ENCODE measurements at places on chromosomes 2 and 18.

DNA sequence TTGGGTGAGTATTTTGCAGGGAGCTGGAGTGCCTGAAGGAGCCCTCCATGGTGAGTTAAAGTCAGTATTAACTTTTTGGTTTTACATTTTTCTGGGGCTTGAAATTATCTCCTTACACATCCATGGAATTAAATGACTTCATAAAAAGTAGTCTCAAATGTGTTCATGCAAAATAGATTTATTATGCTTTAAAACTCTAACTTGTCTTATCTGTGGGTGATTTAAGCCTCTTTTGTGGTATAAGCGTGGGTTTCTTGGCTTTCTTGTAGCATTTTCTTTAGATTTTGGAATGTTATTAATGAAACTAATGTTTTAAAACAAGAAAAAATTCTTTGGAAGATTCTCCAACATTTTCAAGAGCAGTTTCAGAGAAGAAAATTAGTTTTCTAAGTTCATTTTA, 27.8 kb downstream of the NABP1 start:
- no peak for DNase-seq

DNA sequence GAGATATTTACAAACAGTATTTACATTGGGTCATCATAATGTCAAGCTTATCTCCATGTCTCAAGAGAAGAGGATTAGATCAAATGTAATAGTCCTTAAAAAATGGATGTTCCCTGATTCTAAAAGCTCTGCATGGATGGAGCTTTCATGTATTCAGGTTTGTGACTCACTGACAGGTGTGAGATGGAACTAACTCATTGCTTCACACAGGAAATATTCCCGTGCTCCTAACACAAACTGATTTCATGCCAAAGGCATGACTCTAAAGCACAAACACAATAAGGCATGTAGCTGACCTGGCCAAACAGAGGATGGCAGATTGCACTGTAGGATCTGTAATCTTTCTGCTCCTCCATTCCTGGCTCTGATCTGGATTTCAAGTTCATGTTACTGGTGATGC, 110.0 kb downstream of the ALK start:
- DNase-seq: no peak

GRCh38 chr2:172095905-172096625, 6.6 kb downstream of the DLX2 start:
- no peak for DNase-seq

GRCh38 chr2:233813236-233814055, 35.3 kb downstream of the MROH2A start:
- DNase-seq: no peak

GRCh38 chr2:198374375-198375082, 570.1 kb downstream of the PLCL1 start:
- peak; percentile 41 for DNase-seq

GRCh38 chr2:15325296-15325695, 235.8 kb downstream of the NBAS start:
- DNase-seq: no peak

- DNase-seq: no peak
These were observed 1387.7 kb downstream of the SUCLG1 start for GRCh38 chr2:83071352-83071751.

DNA sequence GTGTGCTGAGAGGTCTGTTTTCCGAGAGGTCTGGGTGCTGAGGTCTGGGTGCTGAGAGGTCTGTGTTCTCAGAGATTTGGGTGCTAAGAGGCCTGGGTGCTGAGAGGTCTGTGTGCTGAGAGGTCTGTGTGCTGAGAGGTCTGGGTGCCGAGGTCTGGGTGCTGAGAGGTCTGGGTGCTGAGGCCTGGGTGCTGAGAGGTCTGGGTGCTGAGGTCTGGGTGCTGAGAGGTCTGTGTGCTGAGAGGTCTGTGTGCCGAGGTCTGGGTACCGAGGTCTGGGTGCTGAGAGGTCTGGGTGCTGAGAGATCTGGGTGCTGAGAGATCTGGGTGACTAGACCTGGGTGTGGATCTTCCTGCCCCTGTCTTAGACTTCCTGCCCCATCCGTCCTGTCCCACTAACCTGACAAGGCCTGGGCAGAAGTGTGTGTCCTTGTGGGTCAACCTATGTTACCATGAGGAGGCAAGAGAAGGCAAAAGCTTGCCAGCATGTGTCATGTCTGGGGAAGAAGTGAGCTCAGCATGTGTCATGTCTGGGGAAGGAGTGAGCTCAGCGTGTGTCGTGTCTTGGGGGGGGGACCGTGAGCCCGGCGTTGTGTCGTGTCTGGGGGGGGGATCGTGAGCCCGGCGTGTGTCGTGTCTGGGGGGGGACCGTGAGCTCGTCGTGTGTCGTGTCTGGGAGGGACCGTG, 69.3 kb downstream of the KCNG2 start:
- DNase-seq: no peak

- DNase-seq: no peak
These were observed 89.8 kb upstream of the TGIF1 start for GRCh38 chr18:3360211-3360610.

GRCh38 chr2:101736233-101736632, 38.7 kb downstream of the MAP4K4 start:
- no peak for DNase-seq

GRCh38 chr2:67755156-67755882, 307.5 kb downstream of the C1D start:
- DNase-seq: no peak

DNA sequence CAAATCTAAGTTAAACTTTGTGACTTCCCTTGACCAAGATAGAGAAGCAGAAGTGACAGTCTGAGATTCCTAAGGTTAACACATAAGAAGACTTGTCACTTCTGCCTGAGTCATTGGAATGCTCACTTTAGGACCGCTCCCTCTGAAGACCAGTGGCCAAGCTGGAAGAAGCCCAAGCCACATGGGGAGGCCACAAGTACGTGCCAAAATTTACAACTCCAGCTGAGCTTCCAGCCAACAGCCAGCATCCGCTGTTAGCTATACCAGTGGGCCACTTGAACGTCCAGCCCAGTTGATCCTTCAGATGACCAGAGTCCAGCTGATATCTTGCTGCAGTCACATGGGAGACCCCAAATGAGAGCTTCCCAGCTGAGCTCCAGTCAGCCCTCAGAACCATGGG, 18.1 kb upstream of the ANTXR1 start:
- DNase-seq: peak; percentile 26

DNA sequence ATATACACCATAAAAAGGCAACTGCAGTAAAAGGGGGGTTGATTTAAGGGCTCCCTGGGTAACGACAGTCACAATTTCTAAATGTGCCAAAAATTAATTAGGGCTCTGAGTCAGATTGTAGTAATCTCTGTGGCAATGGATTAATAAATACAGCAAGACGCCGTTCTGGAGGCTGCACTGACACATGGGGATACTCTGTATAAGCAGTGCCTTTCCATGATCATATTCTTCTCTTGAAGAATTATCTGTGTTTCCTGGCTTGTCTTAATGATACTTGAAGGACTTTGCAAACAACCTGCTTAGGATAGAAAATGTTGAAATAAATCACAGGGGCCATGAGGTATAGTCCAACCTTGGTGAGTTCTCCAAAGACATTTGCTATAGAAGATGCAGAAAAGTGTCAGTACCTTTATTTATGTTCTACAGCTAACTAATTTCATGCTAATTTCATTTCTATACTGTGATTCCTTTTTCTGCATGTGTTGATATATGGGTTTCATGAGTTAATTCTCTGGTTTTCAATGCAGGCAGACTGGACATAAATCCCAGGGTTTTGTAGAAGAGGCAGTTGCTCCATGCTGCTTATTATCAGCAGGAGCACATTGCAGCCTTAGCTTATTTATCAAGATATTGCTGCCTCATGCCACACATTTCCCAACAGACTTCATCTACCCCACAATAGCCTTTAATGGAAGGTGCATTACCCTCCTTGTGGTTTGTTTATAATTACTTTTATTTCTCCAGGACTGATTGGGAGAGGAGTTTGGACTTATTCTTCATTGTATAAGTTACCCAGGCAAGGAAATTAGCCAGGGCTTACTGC, 54.8 kb downstream of the HNMT start:
- DNase-seq: no peak

DNA sequence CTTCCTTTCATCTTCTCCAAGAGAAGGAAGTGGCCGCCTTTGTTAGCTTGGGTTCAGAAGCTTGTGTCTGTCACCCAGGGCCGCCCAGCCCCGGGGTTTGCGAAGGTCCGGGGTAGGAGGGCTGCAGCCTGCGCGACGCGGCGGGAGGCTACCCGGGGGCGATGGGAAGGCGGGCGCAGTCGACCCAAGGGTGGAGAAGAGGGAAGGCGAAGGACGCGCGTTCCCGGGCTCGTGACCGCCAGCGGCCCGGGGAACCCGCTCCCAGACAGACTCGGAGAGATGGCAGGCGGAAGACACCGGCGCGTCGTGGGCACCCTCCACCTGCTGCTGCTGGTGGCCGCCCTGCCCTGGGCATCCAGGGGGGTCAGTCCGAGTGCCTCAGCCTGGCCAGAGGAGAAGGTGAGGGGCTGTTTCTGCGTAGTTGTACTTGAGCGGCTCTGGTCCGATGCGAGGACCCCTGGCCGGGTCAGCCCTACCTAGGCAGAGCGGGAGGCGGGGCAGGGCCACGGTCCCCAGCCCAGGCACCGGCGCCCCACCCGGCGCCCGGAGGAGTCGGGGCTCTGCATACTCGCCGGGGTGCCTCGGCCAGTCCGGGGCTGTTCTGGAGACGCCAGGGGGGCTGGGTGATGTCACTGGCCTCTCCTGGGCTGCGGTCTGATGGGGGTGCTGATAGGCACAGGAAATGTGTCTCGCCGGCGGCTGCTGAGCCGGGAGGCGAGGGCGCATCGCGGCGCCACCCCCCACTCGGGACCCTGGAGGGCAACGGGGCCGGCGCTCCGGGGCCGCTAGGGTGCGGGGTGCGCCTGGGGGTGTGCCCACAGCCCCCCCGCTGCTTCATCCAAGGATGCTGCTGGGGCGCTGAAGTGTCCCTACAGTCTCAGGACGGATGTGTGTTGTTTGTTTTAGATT, at the start of gene QPCT:
Gene QPCT (plus strand): TSS at position 178 of the 909 bp plus-strand sequence. CDS start 102 bp downstream, at position 280.
- DNase-seq: no peak

DNA sequence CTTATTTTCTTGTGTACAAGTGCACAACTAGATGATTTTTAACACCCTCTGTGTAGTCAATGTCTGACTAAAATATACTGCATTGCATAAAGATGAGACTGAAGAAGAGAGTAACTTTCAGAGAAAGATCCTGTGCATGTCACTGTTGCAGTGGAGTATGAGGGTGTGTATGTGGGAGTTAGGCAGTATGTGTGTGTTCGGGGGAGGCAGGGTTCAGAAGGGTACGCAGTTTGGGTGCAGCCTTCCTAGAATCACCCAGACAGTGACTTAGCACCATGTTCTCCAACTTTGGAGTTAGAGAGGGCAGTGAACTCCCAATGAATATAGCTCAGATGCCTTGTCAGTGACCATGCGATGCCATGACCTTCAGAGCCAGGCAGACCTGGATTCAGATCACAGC, 84.6 kb downstream of the LRATD1 start:
- no peak for DNase-seq

DNA sequence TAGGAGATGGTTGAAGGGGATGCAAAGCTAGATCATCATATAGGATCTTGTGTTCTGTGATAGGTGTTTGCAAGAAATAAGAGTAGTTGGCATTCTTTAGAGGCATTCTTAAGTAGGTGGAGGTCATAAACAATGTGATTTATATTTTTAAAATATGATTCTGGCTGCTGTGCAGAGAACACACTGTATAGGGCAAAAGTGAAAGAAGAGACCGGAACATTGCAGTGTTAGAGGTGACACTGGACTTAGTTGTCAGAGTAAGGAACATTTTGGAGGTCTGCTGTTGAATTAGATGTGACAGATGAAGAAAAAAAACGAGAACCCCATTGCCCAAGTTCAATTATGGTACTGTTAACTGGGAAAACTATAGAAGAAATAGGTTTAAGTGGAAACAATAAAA, 37.7 kb downstream of the HAT1 start:
- DNase-seq: no peak

DNA sequence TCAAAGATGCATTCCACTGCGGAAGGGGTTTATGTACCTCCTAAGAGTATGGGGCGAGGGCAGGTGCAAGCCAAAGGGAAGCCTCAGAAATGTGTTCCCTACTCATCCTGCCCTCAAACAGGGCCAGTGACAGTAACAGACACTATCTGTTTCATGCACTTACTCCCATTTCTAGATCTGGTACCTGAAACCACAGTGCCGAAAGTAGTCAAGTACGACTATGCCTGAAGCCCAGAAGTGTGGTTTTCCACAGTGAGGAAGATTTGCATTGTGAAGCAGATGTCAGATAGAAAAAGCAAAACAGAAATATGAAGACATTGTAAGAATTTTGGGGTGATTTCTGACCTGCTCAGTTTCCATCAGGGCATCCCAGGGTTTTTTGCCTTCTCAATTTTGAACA, 748.7 kb downstream of the RNF144A start:
- DNase-seq: no peak

DNA sequence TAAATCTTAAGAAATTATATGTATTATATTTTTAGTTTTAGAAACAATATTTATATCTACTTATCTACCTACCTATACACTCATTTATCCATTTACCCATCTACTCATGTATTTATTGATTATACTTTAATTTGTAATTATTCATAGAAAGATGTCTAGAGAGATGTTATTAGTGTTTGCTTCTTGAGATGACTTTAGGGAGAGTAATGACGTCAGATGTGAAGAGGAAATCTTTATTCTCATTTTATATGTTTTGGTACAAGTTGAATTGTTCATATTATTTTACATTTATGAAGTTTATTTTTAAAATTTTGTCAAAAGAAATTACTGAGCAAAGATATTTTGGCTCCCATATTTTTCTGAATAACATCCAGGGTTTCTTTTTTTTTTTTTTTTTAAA, 271.3 kb upstream of the SLC8A1 start:
- no peak for DNase-seq

DNA sequence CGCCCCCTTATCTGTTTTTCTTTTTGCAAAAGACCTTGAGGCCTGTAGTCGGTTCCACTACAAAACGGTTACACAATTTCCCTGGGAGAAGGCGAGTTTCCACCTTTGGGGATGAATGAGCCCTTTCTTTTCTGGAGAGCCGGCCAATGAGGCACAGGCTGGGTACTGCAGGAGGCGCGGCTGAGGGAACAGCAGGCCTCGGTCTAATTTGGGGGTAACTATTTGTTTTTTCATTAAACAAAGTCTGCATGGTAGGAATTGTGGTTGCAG, 129.2 kb downstream of the MYCN start:
- no peak for DNase-seq

GRCh38 chr2:236777408-236777807, 207.8 kb downstream of the ACKR3 start:
- DNase-seq: no peak

DNA sequence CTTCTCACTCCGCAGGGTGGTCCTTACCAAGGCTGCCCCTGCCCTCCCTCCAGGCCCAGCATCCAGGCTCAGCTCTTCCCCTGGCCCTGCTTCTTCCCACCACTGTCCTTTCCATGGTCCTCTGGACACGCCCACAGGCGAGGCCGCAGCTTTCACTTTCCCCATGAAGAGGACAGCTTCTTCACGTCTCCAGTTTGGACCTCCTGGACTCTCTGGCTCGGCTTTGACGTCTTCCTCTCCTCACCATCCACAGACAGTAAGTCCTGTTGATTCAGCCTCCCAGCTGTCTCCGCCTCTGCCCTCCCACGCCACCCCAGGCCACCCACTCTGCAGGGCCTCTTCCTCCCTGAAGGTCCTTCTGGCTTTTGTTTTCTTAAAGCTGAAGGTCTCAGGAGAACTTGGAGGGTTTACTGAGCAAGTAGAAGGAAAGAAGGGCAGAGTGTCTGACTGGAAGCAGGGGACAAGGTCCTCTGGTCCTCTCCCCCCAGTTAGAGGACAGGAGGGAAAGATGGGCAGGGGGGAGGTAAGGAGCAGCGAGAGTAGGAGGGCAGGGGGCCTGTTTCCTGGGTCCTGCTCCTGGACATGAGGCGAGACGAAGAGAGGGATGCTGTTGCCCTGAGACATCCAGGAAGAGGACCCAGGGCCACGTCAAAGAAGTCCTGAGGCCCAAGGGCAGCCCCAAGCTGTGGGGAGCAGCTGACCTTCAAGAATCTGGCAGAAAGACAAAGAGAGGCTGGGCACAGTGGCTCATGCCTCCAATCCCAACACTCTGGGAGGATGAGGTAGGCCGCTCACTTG, 24.7 kb upstream of the NMUR1 start:
- no peak for DNase-seq
